ENCODE measurements at places on chromosomes 3 and 15.

GRCh38 chr3:192091831-192092230 lies 630.9 kb downstream of the PYDC2 start:
- no peak for DNase-seq

DNA sequence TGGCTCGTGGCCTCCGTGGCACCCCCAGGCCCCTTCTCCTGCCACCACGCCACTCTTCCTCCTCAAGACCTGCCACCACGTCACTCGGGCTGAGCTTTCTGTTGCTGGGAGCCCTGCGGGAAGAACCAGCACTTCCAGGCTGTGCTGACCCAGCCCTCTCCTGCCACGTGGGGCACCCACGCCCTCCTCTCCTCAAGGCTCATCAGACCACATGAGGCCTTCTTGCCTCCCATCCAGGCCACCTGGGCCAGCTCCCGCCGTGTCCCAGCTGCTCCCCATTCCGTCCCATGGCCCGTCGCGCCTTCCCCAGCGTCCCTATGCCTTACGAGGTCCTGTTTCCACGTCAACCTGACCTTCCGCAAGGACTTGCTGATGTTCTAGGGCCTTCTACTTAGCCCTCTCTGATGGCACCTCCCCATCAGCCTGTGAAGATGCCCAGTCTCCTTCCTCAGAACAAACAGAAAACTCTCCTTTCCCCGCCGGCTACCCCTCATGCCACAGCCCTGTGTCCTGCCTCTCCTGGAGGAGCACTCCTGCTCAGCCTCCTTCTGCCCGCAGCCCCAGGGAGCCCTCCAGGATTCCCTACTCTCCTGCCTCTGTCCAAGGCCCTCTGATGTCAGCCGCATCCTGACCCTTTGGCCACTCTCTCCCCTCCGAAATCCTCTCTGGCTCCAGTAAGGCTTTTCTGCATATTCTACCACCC lies 71.1 kb upstream of the BLM start:
- DNase-seq = no peak

DNA sequence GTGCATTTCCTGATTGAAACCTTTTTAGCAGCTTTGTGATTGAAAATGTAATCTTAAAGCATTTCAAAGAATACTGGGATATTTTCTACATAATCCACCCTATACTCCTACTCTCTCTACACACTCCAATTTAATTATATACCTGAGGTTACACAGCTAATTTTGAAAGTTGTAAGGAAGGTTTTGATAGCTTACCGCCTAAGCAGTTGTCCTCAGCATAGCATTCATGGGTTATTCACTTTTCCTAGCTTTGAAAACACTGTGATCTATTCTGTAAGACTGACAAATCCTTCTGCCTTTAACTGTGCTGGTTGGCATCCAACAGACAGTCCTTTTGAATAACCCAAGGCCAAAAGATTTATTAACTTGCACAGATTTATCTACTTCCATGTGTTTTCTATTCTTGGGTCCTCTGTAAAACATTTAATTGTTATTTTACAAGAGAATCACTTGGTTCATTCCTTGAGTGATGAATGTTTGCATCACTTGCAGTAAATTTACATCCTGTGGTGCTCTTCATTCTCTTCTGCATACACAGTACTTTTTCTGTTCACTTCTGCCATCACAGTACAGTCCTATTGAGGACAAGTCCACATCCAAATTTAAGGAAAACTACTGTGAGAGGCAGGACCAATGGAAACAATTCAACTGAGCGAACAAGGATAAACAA lies 44.8 kb downstream of the SERPINI1 start:
- no peak for DNase-seq

GRCh38 chr3:16618721-16619120 lies 13.5 kb upstream of the DAZL start:
- no peak for DNase-seq

DNA sequence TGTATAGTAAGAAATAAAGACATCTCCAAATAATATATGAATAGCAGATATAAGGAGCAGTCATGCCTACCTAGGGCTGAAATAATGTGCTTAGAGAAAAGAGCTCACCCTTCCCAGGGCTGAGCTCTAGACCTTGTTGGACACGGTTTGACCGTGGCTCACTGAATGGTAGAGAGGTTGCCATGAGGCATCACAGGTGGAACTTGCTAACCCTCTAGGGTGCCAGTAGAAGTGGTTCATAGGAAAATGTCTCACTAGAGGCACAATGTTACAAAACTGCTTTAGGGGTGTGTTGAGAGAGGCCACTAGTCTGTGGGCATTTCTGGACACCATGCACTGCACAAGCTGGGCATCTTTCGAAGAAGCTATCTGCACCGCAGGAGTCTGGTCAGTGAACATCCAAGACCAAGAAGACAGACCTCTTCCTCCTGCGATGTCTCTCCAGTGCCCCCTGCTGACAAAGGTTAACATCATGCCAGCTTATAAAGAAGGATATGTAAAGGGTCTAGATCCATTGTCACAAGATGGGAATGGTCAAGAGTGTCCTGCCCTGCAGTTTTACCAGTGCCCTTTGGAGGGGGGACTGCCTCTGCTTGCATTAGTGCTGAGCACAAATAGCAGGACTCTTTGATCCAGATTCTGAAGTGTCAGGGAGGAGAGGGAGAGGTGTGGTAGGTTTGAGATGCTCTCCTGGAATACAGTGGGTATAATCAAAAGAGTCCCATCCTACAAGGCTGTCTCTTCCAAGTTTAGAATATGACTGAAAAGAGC lies 266.8 kb downstream of the ZNF385D start:
- DNase-seq = no peak

DNA sequence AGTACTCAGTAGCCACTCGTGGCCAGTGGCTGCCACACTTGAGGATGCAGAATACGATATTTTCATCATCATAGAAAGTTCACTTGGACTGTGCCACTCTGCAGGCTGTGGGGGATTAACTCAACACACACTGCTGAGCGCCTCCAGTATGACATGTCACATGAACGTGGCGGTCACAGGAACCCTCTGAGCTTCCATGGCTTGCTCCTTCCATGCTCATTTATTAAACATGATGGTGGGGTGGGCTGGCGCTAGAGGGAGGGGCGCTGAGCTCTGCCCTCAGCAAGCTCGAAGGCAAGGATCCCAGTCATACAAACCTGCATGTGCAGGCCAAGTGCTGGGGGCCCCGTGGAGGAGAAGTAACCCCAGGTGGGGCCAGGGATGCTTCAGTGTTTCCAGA lies 85.5 kb downstream of the WNT7A start:
- DNase-seq = no peak

GRCh38 chr15:96243701-96244100 lies 86.8 kb upstream of the NR2F2 start:
- DNase-seq = no peak

DNA sequence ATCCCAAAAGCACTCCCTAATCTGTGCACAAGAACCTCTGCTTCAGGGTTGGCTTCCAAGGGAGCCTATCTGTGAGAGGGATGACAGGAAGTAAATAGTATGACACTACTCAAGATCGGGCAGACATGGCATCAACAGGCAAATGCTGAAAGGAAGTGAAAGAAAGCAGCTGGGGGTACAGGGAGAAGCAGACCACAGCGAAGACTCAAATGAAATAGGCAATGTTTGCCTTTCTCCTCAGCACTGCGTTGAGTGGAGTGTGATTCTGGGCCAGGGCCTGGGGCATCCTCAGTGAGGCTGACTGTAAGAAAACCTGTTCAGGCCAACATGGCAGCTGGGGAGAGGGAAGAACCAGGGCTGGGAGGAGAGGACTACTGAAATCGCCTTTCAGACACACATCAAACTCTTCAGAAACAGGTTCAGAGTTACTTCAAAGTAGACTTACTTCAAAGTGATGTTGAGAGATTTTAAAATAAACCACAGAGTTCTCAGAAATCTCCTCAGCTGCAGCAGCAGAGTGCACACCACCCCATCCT lies 96.6 kb downstream of the SLC9A9 start:
- DNase-seq = no peak

DNA sequence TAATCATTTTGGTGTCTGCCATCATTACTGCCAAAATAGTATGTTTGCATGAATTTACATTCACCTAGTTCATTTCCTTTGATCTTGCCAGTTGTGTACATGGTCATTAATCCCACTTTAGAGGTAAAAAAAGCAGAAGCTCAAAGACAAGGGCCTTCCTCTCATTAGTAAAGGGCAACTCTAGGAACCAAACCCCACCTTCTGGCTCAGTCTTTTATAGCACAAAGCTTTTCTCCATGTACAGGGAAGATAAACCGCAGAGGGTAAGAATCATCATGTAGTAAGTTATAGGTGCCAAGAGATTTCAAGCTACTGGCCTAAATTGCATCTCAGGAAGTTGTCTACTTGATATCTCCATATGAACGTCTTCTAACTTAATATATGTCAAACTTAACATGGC lies 19.3 kb upstream of the SPG21 start:
- no peak for DNase-seq

GRCh38 chr3:167876620-167877281 lies 141.2 kb downstream of the SERPINI1 start:
- no peak for DNase-seq

- DNase-seq = no peak
These were observed 286.4 kb downstream of the UBE2E2 start for GRCh38 chr3:23489300-23490158.

DNA sequence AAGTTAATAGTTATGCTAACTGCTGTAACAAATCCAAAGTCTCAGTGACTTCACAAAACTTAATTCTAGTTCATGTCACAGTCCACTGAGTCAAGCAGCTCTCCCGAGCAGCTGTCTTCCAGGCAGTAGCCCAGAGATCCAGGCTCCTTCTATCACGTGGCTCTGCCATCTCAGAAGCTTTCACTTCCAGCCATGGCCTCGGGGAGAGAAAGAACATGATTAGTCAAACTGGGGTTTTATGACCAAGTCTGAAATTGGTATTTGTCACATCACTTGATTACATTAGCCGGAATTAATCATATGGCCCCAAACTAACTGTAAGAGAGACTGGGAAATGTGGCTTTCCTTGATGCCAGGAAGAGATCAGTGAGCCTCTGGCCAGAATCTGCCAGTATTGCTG lies 70.2 kb upstream of the DGKG start:
- DNase-seq = no peak
